ENCODE measurements at places on chromosomes 7 and 10.

DNA sequence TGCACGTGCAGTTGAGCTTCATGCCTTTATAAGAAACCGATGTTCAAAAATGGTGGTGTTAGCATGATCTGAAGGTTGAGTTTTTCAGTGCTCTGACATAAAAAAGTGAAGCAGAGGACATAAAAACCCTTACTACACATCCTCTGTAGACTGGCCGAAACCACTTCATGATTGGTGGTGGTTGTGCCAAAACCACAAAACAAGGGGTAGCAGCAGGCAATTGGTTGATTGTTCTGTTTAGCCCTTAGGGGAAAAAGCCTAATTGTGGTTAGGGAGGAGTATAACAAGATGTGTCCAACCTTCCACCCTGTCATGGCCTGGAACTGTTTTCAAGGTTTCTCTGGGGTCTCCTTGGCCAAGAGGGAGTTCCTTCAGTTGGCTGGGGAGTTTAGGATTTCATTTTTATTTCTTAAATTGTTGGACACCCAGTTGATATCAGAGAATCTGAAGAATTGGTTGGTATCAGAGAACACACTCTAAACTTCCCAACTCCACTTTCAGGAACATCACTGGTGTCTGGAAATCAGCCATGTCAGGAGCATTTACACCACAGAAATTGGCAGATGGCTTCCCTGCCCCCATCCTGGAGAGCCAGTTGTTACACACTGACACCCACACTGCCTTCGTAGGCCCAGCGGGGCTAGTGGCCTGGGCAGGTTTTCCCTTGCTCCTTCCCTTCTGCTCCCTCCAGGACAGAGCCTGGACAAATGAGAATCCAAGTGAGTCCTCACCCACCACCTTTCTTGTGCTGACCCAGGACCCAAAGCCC, 18.8 kb downstream of the MRPS24 start:
- H3K4me1 ChIP-seq = peaks cover 4% of the 10 kb centered on the region
- H3K36me3 ChIP-seq = no peaks in the 10 kb centered on the region
- no peak for DNase-seq
- H3K27me3 ChIP-seq = peaks cover 9% of the 10 kb centered on the region

- peaks cover 11% of the 10 kb centered on the region for H3K4me1 ChIP-seq
- H3K27me3 ChIP-seq = no peaks in the 10 kb centered on the region
- H3K36me3 ChIP-seq = no peaks in the 10 kb centered on the region
- peak overlapping the region; percentile 47 for H3K27ac ChIP-seq
- DNase-seq = no peak
These were observed 657.8 kb downstream of the SORCS1 start for GRCh38 chr10:106506526-106507283.

- H3K27me3 ChIP-seq = no peaks in the 10 kb centered on the region
- peak; percentile 15 for DNase-seq
- H3K4me3 ChIP-seq = no peak overlapping the region
- peaks cover 11% of the 10 kb centered on the region for H3K4me1 ChIP-seq
- no peaks in the 10 kb centered on the region for H3K36me3 ChIP-seq
These were observed 95.2 kb downstream of the GLCCI1 start for GRCh38 chr7:8063706-8064297.

DNA sequence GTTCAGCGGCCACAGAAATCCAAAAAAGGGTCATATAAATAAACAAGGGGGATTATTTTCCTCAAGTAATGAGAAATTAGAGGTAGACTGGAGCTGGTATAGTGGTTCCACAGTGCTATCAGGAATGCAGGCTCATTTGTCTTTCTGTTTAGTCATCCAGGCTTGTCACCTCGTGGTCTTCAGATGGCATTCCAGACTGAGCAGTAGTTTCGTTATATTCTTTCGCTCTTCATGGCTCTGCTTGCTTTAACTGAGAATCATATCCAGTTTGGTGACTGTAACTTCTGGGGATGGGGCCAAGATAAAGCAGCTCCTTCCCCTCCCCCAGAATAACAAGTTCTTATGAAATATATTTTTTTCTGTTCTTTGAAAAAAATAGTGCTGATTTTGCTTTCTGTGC, 9.5 kb downstream of the ANKIB1 start:
- H3K27ac ChIP-seq = no peak overlapping the region
- H3K27me3 ChIP-seq = no peaks in the 10 kb centered on the region
- peaks cover 32% of the 10 kb centered on the region for H3K4me1 ChIP-seq
- H3K4me3 ChIP-seq = no peak overlapping the region
- no peaks in the 10 kb centered on the region for H3K36me3 ChIP-seq

GRCh38 chr10:77964811-77965210, 38.3 kb upstream of the DLG5 start:
- H3K4me3 ChIP-seq = no peak overlapping the region
- DNase-seq = no peak
- no peak overlapping the region for H3K27ac ChIP-seq
- no peaks in the 10 kb centered on the region for H3K27me3 ChIP-seq
- H3K36me3 ChIP-seq = no peaks in the 10 kb centered on the region

GRCh38 chr7:137944168-137944567, 57.7 kb downstream of the CREB3L2 start:
- H3K27me3 ChIP-seq = no peaks in the 10 kb centered on the region
- no peak overlapping the region for H3K27ac ChIP-seq
- no peaks in the 10 kb centered on the region for H3K36me3 ChIP-seq
- DNase-seq = no peak

- H3K27me3 ChIP-seq = peaks cover 19% of the 10 kb centered on the region
- H3K4me1 ChIP-seq = no peaks in the 10 kb centered on the region
- no peak overlapping the region for H3K27ac ChIP-seq
- H3K4me3 ChIP-seq = no peak overlapping the region
These were observed 145.7 kb downstream of the CYP26A1 start for GRCh38 chr10:93219347-93219746.

DNA sequence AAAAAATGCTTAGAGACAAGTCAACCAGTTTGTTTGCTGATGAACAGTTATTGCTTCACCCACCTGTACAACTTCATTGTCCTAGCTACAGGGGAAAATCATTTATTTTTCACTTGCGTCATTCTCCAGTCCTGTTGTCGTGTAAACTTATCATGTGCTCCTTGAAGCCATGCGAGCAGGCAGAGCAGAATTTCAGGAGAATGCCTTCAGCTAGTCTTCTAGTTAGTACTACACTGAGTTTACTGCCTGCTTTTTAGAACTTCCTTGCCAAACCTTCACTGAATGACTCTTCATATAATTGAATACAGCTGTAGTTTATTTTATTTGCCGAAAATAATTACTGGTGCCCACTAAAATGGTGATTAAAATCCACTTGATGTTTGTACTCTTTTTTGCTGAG, 15.6 kb downstream of the RPA3 start:
- DNase-seq = no peak
- H3K27me3 ChIP-seq = no peaks in the 10 kb centered on the region
- no peaks in the 10 kb centered on the region for H3K36me3 ChIP-seq
- H3K27ac ChIP-seq = no peak overlapping the region
- H3K4me1 ChIP-seq = peaks cover 10% of the 10 kb centered on the region

DNA sequence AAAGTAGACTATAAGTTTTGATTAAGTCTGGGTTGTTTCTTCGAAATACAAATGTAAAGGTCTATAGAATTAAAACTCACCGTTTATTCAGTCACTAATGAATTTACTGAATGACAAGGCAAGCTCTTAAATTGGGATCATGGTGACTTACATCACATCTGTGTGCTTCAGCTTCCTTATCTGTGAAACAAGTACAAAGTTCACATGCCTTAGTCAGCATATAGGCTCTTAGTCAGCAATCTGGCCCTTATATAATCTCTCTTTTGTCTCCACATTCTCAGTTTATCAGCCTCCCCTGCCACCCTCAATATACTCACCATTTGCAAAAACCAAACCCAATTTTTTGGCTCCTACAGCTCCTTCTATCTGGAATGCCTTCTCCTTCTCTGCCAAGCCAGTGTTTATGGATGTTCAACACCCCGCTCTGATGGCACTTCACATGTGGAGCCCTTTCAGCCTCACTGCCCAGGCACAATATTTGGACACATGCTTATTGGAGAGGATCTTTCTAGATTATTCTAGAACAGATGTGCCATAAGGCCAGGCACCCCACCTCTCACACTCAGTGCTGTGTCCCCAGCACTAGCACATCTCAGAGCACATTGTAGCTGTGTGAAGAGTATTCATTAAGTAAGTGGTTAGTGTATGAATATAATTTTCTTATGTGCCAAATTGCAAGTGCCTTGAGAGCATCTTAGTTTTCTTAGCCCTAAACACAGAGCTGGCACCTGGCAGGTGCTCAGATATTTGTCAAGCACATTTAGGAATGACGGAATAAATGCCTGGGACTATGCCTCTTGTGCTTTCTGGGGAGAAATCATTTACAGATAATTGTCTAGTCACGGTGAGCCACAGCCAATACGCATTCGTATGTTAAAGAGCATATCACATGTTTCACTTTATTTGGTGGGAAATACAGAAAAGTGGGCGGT, 9.8 kb upstream of the LAMB1 start:
- no peak overlapping the region for H3K4me3 ChIP-seq
- DNase-seq = no peak
- H3K4me1 ChIP-seq = peaks cover 24% of the 10 kb centered on the region
- H3K36me3 ChIP-seq = no peaks in the 10 kb centered on the region
- no peaks in the 10 kb centered on the region for H3K27me3 ChIP-seq

DNA sequence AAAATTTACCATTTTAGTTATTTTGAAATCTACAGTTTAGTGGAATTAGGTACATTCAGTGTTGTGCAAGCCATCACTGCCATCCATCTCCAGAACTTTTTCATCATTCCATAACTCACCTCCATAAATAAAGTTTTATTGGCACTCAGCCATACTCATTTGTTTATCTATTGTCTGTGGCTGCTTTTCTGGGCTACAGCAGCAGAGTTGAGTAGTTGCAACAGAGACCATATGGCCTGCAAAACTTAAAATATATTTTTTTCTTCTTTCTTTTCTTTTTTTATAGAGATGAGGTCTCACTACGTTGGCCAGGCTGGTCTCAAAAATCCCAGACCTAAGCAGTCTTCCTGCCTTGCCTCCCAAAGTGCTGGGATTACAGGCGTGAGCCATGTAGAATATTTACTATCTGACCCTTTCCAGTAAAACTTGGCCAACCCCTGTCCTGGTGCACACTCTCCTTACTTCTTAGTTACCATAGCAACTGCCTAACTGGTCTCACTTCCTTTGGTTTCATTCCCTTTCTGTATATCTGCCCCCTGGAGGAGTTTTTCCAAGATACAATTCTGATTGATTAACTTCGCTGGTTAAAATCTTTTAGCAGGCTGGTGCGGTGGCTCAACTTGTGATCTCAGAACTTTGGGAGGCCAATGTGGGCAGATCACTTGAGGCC, 133.2 kb downstream of the CUX1 start:
- DNase-seq = no peak
- no peak overlapping the region for H3K27ac ChIP-seq
- H3K4me3 ChIP-seq = no peak overlapping the region
- no peaks in the 10 kb centered on the region for H3K27me3 ChIP-seq

DNA sequence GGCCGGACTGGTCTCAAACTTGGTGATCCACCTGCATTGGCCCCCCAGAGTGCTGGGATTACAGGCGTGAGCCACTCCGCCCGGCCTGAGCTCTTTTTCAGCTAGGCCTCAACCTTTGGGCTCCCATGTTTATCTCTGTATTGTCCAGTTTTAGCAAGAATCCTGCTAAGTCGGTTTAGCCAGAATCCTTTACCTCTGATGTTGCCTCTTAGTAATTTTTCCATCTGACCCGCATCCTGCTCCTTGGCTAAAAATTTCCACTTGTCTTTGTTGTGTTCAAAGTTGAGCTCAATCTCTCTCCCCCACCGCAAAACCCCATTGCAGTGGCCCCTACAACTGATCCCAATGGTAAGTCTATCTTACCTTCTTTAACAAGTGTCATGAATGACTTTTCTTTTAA, 20.7 kb upstream of the ST7 start:
- no peaks in the 10 kb centered on the region for H3K27me3 ChIP-seq
- H3K27ac ChIP-seq = no peak overlapping the region
- H3K4me1 ChIP-seq = peaks cover 2% of the 10 kb centered on the region
- no peaks in the 10 kb centered on the region for H3K36me3 ChIP-seq

- H3K27me3 ChIP-seq = no peaks in the 10 kb centered on the region
- no peak for DNase-seq
- H3K4me3 ChIP-seq = no peak overlapping the region
- H3K27ac ChIP-seq = peak overlapping the region; percentile 70
- no peaks in the 10 kb centered on the region for H3K36me3 ChIP-seq
These were observed 302.9 kb downstream of the WDR37 start for GRCh38 chr10:1358860-1359625.

- no peaks in the 10 kb centered on the region for H3K27me3 ChIP-seq
- DNase-seq = no peak
- no peak overlapping the region for H3K27ac ChIP-seq
- no peak overlapping the region for H3K4me3 ChIP-seq
- H3K4me1 ChIP-seq = peaks cover 4% of the 10 kb centered on the region
These were observed 89.8 kb downstream of the DOCK4 start for GRCh38 chr7:112116358-112116757.

DNA sequence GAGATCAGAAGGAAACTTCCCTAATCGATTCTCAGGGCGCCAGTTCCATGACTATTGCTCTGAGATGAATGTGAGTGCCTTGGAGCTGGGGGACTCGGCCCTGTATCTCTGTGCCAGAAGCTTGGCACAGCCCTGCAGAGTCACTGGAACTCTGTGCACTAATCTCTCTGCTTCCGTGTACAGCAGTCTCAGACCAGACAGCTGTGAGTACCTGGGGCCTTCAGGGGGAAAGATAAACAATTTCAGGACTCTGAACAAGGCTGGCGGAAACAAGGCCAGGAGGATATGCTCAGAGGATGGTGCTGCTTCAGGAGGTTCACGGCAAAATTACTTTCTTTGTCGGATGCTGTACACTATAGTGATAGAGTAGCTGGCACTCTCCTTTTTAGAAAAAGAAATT, 131.7 kb upstream of the PRSS58 start:
- H3K36me3 ChIP-seq = no peaks in the 10 kb centered on the region
- no peaks in the 10 kb centered on the region for H3K27me3 ChIP-seq
- no peak for DNase-seq
- no peak overlapping the region for H3K4me3 ChIP-seq
- H3K4me1 ChIP-seq = peaks cover 8% of the 10 kb centered on the region

DNA sequence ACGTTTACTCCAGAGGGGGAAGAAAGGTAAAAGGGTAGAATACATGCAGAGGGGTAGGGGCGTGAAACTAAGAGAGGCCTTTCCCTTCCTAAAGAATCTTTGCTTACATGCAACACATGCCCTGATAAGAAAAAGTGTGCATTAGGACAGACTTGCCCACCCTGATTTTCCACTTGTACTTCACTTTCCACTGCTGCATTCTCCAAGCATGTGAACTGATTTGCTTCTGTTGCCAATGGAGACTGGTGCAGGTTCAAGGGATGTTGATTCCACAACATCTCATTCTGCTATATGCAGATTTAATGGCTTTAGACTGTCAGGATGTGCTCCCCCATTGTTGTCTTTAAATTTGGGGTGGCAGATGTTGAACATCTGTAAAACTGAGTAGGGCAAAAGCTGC, 237.5 kb upstream of the TCF7L2 start:
- peaks cover 7% of the 10 kb centered on the region for H3K4me1 ChIP-seq
- peaks cover 3% of the 10 kb centered on the region for H3K36me3 ChIP-seq
- no peak overlapping the region for H3K4me3 ChIP-seq
- H3K27me3 ChIP-seq = no peaks in the 10 kb centered on the region

Data from keratinocyte (primary cell).